ENCODE measurements at places on chromosomes 3 and 15.

DNA sequence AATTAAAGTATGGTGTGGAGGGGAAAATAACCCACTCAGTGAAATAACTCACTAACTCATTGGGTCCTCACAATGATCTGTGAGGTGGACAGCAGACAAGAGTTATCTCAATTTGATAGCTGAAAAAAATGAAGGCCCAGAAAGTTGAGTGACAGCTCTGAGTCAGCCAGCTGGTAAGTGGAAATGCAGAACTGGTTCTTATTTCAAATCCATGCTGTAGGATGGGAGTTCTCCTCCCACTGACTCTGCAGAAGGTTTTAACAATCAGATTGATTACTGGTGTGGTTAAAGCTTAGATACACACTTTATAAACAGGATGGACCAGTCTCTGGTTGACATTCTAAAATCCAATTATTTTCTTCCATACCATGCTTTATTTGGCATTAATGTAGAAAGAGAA, 87.0 kb upstream of the LMOD3 start:
- no peak for DNase-seq

GRCh38 chr3:42077785-42078184, 13.4 kb upstream of the TRAK1 start:
- DNase-seq: no peak

GRCh38 chr3:53712817-53713388, 133.3 kb downstream of the CHDH start:
- DNase-seq: no peak

DNA sequence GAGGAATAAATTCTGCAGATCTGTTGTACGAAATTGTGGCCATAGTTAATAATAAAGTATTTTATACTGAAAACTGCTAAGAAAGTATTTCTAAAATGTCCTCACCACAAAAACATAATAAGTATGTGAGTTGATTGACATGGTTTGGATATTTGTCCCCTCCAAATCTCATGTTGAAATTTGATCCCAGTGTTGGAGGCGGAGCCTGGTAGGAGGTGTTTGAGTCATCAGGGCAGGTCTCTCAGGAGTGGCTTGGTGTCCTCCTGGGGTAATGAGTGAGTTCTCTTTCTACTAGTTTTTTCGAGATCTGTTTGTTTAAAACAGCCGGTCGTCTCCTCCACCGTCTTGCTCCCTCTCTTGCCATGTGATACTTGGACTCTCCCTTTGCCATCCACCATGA, 424.1 kb upstream of the KCNMB2 start:
- DNase-seq: no peak

DNA sequence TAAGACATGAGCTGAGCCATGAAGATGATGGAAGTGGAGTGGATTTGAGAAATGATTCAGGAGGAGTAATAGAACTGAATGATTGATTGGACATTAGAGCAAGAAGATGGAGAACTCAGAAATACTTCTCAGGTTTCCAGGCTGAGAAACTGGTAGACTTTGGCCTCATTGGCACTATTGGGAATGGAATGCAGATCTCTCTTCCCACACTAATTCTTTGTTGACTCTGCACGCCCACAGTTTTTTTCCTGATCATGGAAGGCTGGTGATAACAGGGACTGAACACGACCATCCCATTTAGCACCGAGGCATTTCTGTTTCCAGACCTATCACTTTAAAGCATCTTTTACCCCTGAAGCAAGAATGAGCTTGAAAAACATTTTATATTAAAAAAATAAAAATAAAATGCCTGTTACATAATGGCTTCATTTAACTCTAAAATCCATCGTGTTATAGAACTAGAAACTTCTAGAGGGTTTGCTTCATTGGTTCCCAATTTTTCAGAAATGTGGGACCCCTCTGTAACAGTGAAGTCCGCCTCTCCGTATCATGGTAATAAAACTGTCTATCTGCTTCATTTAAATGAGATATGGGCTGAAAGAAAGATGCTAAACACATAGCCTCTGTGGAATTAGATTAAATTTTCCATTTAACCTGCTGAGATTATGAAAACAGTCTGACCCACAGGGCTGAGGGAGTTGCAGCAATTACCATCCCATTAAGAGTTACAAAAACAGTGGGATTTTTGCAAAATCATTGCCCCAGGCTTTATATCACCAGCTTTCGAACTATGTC, 562.0 kb upstream of the CFAP20DC start:
- no peak for DNase-seq

- peak; percentile 81 for DNase-seq
Observed at GRCh38 chr15:77107531-77108355, 36.8 kb upstream of the TSPAN3 start.

DNA sequence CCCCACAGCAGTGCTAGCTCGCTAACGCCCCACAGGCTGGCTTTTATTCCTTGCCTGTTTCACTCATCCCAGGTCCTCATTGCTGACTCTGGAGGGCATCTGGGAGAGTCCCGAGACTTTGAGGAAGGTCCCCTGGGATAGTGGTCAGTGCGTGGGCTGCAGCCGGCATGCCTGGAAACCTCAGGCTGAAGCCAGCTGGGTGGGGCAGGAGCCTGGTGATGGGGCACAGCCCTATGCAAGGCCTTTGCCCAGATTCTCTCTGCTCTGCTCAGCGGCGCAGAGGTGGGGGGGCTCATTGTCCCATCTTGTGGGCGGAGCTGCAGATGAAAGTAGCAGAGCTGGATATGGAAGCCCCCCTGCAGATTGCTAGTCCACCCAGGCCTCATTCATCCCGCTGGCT, 55.7 kb upstream of the SMAD6 start:
- peak; percentile 58 for DNase-seq

DNA sequence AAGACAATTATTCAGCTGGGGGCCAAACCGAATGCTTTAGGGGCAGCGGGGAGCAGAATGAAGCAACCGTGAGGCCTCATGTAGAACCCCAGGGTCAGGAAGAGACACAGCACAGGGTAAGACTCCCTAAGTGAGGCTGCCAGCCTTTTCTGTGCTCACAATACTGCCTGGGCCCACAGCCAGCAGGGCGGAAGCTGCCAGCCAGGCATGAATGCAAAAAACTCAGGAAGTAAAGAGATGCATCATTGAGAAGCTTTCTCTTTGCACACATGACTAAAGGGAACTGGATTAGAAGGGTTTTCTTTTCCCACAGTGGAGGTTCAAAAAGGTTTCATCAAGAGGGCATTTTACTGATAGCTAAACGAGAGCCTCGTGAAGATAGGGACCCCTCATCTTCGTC, 33.3 kb downstream of the CA12 start:
- DNase-seq: peak; percentile 65

- DNase-seq: no peak
Observed at GRCh38 chr3:175065497-175065896, 206.4 kb downstream of the NAALADL2 start.

GRCh38 chr15:89905846-89906378, 6.8 kb downstream of the ARPIN start:
- no peak for DNase-seq

DNA sequence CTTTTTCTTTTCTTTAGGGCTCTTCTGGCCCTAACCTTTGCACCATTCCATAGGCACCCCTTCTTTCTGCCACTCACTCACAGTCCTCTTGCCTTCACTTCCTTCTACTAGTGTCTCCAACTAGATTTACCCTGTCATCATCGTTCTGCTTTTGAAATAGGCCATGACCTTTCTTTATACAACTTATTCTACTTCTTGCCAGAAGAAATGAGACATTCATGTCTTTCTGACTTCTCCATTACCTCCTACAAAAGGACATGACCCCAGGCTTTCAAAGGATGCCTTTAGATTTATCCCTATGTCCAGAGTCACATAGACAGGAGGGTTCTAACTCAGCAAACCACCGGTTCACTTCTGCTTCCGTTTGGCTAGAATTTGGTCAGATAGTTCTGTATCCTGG, 336.4 kb upstream of the LRRFIP2 start:
- no peak for DNase-seq

GRCh38 chr3:45153658-45154437, 7.7 kb upstream of the CDCP1 start:
- DNase-seq: no peak

GRCh38 chr3:5260992-5261501, 73.5 kb downstream of the EDEM1 start:
- DNase-seq: no peak

DNA sequence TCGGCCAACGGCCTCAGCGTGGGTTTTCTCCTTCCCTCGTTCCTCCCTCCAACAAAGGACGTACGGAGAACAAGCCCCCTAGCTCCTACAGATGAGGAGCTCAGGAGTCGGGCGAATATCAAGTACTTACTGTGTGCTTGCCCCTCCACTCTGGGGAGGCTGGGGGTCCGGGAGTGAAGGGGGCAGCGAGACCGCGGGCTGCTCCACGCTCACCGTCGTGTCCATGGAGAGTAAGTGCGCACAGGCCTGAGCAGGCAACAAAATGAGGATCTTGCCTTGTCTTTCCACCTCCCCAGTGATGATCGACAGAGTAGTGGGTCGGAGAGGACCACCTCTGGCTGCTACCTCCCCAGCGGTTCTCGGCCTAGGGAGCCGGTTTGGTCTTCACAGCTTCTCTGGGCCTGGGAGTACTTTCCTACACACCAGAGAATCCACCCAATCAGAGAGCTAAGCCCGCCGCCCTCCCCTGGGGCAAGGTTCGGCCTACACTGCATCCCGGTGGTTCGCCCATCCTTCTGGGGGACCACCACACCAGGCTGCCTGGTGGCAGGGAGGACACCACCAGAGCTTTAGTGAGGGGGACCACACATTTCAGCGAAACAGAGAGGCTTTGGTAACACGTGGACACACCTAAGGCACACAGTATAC, 603 bp upstream of the TRANK1 start:
- no peak for DNase-seq

GRCh38 chr3:57065588-57065987, 5.1 kb downstream of the SPATA12 start:
- no peak for DNase-seq

GRCh38 chr3:536417-536813, 339.9 kb downstream of the CHL1 start:
- DNase-seq: no peak

GRCh38 chr3:47892286-47893040, 89.5 kb downstream of the DHX30 start:
- DNase-seq: no peak

GRCh38 chr3:120796976-120797375, 54.4 kb downstream of the GTF2E1 start:
- no peak for DNase-seq

DNA sequence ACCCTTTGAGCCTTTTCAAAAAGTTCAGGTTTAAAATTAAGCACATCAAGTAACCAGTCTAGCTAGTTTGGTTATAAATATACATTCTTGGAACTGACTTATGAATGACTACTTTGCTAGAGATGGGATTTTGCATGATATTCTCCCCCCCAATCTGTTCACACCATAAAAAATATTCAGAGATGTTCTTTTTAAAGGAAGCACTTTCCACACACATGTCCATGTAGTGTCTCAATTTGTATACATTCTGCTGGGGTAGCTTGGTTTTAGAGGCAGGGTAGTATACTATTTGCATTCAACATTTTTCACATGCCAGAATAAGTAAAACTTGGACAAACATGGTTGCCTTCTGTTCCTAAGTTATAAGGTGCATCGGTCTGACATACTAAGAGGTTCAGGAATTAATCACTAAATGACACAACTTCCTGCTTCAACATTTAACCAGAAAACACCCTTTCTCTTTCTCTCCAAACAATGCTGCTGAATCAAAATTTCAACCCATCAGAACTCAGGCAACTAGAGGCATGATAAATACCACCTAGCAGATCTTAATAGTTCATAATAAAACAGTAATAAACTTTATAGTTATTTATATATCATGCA, 57.0 kb downstream of the SUMF1 start:
- DNase-seq: no peak

GRCh38 chr3:47444103-47444502, 31.6 kb downstream of the SCAP start:
- no peak for DNase-seq

- no peak for DNase-seq
Observed at GRCh38 chr3:65484964-65485363, 553.8 kb downstream of the MAGI1 start.

DNA sequence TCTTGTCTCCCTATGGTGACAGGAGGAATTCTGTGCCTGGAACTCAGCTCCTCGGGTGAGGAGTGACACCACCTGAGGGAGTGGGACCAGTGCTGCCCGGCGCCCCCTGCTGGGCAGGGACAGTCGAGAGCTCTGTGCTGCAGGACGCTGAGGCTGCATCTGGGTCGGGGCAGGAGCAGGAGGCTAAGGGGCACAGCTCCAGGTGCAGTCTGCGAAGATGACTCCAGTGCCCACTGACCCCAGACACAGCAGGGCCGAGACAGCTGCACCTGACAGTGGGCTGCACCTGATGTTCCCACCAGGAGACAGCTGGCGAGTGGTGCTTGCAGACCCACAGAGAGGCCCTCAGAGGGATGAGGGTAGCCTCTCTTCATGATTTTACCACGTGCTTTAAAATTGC, 152.9 kb downstream of the ATP10A start:
- DNase-seq: no peak

- DNase-seq: no peak
Observed at GRCh38 chr15:34582461-34583371, 735 bp downstream of the GOLGA8B start.

- no peak for DNase-seq
Observed at GRCh38 chr3:39267631-39268548, 11.9 kb downstream of the CX3CR1 start.

- no peak for DNase-seq
Observed at GRCh38 chr3:118637846-118638245, 396.8 kb downstream of the IGSF11 start.

DNA sequence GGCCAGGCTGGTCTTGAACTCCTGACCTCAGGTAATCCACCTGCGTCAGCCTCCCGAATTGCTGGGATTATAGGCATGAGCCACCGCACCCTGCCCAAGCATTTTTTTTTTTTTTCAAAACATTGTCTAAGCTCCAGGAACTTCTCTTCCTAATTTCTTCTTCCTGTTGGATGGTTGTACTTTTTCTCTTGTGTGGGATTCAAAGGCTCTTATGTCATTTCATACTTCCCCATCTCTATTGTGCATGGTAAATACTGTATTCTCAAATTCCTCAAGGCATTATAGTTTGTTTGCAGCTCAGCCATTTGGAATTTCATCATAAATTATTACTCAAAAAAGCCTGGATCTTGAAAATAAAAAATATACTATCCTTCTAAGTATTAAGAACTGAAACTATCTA, 199.1 kb upstream of the GADL1 start:
- DNase-seq: no peak

DNA sequence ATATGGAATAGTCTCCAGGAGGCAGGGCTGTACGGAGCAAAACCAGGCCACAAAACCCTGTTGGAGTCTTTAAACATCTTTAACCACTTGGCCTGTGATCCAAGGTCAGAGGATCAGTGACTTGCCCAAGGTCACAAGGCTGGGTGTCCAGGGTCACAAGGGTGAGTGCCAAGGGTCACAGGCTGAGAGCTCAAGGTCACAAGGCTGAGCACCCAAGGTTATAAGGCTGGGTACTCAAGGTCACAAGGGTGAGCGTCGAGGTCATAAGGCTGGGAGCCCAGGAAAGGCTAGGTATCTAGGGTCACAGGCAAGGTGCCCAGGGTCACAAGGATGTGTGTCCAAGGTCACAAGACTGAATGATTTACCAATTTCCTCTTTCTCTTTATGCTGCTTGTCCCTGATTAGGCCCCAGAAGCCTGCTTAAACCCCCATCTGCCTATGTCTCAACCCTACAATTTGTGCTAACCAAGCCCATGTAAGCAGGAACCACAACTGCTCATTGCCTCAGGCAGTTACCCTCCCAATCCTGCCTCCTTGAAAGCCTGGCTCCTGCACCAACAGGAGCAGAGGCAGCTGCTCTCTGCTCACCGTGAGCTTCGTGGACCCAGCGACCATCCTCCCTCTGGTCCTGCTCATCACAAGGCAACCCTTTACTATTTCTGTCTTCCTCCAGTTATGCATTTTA, 51.5 kb downstream of the MGLL start:
- no peak for DNase-seq

Data from femur (tissue), 1 donor.